Caco-2 (cell line): ENCODE measurements at places on chromosomes 1 and 21. TPM values are rescaled to one million over a fixed set of nuclear protein-coding genes. Genes with fewer than 3 reads are reported as not detected.

DNA sequence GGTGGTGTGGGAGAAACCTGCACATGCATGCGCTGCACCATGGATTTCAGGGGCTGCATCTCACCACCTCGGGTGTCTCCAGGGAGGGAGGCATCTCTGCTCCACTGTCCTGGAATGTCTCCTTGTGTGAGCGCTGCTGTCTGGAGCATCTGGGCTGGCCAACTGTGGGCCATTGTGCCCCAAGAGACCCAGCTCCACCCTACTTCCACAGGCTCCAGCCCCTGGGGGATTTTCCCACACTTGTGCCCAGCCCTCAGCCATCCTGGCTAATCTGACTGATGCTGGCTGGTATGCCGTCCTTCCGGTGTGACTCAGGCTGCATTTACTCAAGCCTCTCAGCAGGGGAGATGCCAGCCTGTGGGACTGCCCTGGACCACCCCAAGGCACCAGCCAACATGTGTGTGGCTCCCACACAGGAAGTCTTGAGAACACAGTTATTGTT lies 62.0 kb downstream of the TRIM11 start:
- DNase-seq = no peak

DNA sequence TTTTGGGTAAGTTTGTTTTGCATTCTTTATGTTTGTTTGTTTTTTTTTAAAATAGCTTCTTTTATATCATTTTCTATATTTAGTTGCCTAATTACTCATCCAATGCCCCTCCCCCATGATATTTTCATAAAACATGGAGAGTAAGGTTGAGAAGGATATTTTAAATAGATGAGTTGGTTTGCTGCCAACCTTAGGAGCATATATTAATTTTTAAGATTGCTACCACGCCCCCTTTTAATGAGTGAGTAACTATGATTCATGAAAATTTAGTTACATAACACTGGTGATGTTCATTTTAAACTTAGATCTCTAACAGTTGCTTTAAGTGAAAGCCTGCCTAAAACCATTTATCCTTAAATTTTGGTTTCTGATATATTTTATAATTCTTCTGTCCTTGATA lies 18.7 kb downstream of the TMEM50A start:
- no peak for DNase-seq

VAV3 gene
- 0.57 and 0.93 TPM in 2 replicates for total RNA-seq

CA14 gene
- total RNA-seq = not detected in 2 replicates
